ENCODE measurements at places on chromosomes 7 and 10. TPM values are rescaled to one million over a fixed set of nuclear protein-coding genes. Genes with fewer than 3 reads are reported as not detected.

DNA sequence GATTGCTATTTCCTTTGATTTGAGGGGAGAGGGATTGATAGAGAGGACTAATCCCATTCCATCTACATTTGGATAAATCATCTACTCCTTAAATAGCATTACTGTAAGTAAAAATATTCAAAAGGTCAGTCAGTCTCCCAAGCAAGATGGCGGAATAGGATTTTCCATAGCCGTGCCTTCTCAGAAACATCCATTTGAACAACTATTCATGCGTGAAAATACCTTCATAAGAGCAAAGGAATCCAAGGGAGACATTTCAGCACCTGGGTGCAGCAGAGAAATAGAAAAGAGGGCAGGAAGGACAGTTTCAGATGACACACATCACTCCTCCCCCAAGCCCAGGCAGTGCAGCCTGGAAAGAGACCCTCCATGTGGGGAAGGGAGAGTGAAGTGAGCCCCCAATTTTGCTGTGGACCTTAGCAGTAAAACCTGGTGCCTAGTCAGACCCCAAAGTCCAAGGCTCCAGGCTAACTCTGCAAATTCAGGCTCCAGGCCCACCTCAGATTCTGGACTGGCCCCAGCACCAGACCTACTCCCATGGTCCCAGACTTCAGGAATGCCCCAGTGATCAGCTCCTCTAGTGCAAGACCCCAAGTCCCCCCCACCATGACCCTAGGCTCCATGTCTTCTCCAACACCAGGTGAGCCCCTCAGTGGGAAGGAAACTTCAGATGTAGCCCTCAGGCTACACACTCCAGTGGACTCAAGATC lies 104.3 kb upstream of the LANCL2 start:
- peaks cover 5% of the 10 kb centered on the region for H3K4me1 ChIP-seq
- H3K27me3 ChIP-seq: peaks cover 24% of the 10 kb centered on the region
- no peak overlapping the region for H3K4me3 ChIP-seq
- DNase-seq: no peak

DNA sequence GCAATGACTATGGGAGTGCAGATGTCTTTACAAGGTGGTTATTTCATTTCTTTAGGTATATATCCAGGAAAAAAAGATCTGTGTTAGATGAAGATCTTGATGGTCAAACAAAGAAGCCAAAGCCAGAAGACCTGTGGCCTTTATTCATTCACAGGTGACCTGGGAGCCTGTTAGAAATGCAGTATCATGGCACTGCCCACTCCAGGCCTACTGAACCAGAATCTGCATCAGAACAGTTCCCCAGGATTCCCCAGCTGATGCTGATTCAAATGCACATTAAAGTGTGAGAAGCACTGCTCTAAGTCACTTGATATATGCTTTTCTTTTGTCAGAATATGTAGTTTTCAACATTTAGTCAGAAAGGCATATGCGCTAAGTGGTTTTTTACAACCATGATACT lies 251.1 kb downstream of the IPMK start:
- H3K4me3 ChIP-seq: no peak overlapping the region
- no peaks in the 10 kb centered on the region for H3K4me1 ChIP-seq
- H3K27me3 ChIP-seq: no peaks in the 10 kb centered on the region
- H3K36me3 ChIP-seq: peaks cover 1% of the 10 kb centered on the region

MYH16 gene
- total RNA-seq: not detected

- H3K4me3 ChIP-seq: no peak overlapping the region
- H3K36me3 ChIP-seq: no peaks in the 10 kb centered on the region
- DNase-seq: no peak
- no peaks in the 10 kb centered on the region for H3K4me1 ChIP-seq
- H3K27me3 ChIP-seq: peaks cover 23% of the 10 kb centered on the region
Observed at GRCh38 chr10:104445359-104445758, 91.7 kb downstream of the CFAP58 start.

DNA sequence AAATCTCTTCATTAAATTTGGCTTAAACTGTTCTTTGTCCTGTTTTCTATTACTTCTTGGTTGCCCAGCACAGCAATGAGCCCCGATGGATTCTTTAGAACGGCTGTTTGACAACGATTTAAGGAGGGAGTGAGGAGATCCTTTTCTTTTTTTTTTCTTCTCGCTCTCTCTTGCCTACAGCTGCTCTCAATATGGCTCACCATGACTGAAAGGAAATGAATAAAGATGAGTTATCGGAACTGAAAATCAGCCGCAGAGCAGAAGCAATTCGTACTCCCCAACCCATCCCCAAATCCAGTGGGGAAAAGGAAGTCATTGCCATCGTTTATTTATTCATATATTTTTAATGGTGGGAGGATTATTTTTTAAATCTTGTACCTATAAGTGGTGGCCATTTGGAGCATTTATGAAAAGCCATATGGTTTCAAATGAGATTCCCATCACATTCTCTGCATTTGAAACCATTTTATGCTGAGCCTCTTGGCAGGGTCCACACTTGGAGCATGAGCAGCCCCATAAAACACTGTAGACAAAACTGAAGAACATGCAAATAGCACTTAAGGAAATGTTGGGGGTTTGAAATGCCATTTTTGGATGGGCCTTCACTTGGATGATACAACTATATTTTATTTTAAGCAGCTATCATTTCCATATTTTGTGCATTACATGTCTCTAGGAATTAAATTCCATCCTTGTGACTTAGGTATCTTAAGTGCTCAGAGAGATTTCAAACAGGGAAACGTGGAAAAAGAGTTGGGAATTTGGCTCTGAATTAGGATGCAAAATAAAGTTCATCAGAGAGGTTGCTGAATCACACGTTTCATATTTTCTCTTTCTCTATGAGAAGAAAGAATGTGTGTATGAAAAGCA lies 107.7 kb upstream of the FZD1 start:
- no peak overlapping the region for H3K4me3 ChIP-seq
- DNase-seq: no peak
- no peak overlapping the region for H3K27ac ChIP-seq
- H3K4me1 ChIP-seq: no peaks in the 10 kb centered on the region

GRCh38 chr7:134654104-134654775 lies 7.6 kb downstream of the BPGM start:
- peak overlapping the region; percentile 69 for H3K4me3 ChIP-seq
- no peaks in the 10 kb centered on the region for H3K27me3 ChIP-seq
- peak overlapping the region; percentile 88 for H3K27ac ChIP-seq
- peaks cover 52% of the 10 kb centered on the region for H3K4me1 ChIP-seq

GRCh38 chr7:7869651-7870050 lies 98.9 kb upstream of the GLCCI1 start:
- H3K4me3 ChIP-seq: no peak overlapping the region
- H3K27me3 ChIP-seq: no peaks in the 10 kb centered on the region
- peaks cover 6% of the 10 kb centered on the region for H3K36me3 ChIP-seq
- no peaks in the 10 kb centered on the region for H3K4me1 ChIP-seq
- no peak for DNase-seq

GRCh38 chr7:100879685-100880261 lies 4.9 kb downstream of the SRRT start:
- DNase-seq: no peak
- H3K27ac ChIP-seq: peak overlapping the region; percentile 95
- no peak overlapping the region for H3K4me3 ChIP-seq
- H3K27me3 ChIP-seq: no peaks in the 10 kb centered on the region
- peaks cover 51% of the 10 kb centered on the region for H3K4me1 ChIP-seq

DPP6 gene
- not detected for total RNA-seq

- DNase-seq: no peak
- no peaks in the 10 kb centered on the region for H3K4me1 ChIP-seq
- no peaks in the 10 kb centered on the region for H3K36me3 ChIP-seq
- H3K27ac ChIP-seq: no peak overlapping the region
- peaks cover 15% of the 10 kb centered on the region for H3K27me3 ChIP-seq
Observed at GRCh38 chr7:133118261-133118660, 36.4 kb upstream of the CHCHD3 start.

PPP1R17 gene
- total RNA-seq: not detected

DNA sequence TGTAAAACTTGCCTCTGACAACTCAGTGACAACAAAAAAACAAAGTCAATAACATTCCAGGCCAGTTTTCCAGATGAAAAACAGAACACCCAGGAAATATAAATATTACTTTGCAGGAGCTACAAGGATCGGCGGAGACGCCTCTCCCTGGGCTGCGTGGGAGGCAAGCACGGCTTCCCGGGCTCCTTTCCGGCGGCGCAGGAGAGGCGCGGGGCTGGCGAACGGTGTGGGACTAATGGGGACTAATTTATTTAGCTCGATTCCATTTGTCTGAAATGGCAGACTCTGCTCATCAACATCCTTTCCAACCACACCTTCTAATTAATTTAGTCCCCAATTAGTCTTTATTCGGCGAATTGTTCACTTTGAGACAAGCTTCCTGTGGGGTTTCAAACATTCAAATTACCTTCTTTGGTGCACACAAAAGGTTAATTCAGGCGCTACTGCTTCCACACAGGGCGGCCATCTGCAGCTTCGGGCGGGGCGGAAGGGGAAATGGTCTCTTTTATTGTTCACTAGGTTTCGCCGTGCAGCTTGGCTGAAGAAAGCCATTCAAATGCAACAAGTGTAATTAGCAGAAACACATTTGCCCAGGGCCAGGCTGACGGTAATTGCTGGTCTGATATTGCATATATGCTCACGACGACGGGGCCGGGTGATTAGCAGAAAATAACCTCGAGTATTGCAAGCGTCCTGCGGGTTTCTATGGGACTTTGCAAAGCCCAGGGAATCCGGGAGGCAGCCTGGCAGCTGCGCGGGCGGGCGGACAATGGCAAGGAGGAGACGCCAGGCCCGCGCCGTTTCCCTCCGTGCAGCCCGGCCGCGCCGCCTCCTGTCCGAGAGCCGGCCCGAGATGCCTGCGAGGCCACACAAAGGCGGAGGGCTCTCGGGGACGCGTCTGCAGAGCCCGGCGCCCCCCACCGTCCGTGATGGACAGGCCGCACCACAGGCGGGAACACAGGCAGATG lies 270.1 kb downstream of the PTPRN2 start:
- H3K27me3 ChIP-seq: no peaks in the 10 kb centered on the region
- no peak overlapping the region for H3K4me3 ChIP-seq
- no peaks in the 10 kb centered on the region for H3K4me1 ChIP-seq
- no peak overlapping the region for H3K27ac ChIP-seq
- no peak for DNase-seq

GRCh38 chr10:90602862-90603610 lies 254.8 kb downstream of the HTR7 start:
- H3K27me3 ChIP-seq: no peaks in the 10 kb centered on the region
- H3K36me3 ChIP-seq: no peaks in the 10 kb centered on the region
- H3K27ac ChIP-seq: no peak overlapping the region
- no peaks in the 10 kb centered on the region for H3K4me1 ChIP-seq

DNA sequence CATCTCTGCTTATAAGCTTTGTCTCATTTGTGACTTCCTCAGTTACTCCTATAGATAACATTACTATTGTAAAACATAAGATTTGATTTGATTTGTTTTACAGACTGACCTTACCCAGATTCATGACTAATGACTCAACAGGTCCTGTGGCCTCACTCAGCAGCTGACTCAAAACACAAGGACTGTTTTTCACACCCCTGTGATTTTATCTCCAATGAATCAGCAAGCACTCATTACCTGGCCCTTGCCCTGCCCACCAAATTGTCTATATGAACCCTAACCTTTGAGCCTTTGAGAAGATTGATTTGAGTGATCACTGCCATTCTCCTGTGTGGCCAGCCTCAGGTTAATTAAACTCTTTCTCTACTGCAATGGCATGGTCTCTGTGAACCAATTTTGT lies 1064.6 kb upstream of the LRRTM3 start:
- no peak overlapping the region for H3K4me3 ChIP-seq
- no peak for DNase-seq
- H3K4me1 ChIP-seq: no peaks in the 10 kb centered on the region
- no peaks in the 10 kb centered on the region for H3K27me3 ChIP-seq

Data from activated T-cell treated with anti-CD3 and anti-CD28 coated beads, Interleukin-2, amount 50 U/mL, for 72 hours (primary cell).